ENCODE measurements at places on chromosomes 6 and 20.

- DNase-seq, result no peak
These were observed 115.4 kb downstream of the MTFR2 start for GRCh38 chr6:136134751-136135150.

DNA sequence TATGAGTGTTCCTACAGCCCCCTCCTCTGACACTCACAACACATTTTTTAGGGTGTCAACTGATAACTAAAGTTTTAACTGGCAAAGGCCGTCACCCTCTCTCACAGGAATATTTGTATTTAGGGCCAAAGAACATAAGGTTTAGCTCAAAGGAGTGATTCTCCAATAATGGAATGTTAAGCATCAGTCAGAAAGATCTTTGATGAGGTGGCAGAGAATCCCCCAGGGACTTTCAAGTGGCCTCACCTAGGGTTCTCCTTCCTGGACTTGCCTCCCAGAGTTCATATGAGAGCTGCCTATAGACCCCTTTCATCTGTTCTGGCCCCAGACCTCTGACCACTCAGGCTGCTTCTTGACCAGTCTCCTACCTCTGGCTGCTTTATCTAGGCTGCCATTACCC is 7.4 kb upstream of the SCUBE3 start:
- DNase-seq, result no peak

GRCh38 chr6:124694139-124694705 is 268.0 kb upstream of the RNF217 start:
- DNase-seq, result no peak

DNA sequence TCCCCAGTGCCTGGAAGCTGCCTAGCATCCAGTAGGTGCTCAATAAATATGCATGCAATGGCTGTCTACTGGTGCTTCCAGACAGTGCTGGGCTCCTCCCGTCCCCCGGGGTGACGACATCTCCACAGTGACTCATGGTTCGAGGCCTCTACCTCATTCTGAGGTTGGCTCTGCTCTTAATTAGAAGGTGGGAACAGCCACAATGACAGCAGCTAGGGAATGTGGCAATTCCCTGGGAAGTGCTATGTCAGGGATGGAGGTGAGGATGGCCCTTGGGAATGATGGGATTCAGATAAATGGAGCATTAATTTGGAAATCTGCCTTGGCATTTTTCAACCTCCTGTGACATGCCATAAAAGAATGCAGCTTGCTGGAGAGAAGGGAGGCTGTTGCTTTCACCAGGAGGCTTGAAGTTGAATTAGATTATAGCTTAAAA is 43.5 kb upstream of the NFATC2 start:
- peak; percentile 21 for DNase-seq

GRCh38 chr6:34360556-34360955 is 31.9 kb downstream of the NUDT3 start:
- DNase-seq, result no peak

- no peak for DNase-seq
These were observed 648.6 kb downstream of the COL12A1 start for GRCh38 chr6:74557236-74557635.

DNA sequence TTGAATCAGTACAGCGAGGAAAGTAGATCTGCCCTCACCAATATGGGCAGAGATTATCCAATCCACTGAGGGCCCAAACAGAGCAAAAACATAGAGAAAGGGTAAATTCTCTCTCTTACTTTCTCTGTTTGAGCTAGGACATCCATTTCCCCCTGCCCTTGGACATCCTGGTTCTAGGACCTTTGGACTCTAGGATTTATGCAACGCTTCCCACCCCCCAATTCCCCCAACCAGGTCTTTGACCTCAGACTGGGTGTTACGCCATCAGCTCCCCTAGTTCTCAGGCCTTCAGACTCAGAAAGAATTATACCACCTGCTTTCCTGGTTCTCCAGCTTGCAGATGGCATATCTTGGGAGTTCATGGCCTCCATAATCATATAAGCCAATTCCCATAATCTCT is 10.2 kb upstream of the B3GAT2 start:
- no peak for DNase-seq

DNA sequence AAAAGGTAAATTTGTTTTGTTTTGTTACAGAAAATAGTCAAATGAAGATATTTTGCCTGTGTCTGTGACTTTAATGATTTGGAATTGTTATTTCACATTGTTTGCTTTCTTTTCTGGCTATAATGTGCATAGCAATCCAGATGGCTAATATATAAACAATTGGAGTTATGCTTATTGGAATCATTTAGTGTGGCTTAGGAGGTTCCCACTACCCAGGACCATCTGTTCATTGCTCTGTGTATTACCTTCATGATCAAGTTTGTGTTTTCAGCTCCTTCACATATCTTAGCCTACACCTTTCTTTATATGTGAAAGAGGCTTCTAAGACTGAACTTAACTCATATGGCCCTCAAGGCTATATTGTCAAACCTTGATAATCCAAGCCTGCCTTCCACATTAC is 232.9 kb downstream of the BCKDHB start:
- DNase-seq, result no peak

DNA sequence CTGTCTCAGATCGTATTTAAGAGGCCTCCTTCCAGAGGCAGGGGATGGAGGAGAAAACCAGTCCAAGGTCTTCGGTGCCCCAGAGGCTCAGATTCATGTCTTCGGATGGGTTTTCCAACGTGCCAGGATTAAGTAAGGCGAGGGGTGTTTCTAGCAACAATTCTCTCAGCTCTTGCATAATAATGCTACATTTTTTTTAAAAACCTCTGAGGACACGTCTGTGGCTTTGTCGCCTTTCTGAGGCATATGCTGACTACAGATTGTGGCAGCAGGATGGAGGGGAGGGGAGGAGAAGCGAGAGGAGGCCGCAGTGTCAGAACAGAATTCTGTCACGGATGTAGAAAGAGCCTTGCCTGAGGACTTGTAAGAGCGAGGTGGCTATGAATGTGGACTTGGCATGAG is 17.7 kb upstream of the CCDC167 start:
- no peak for DNase-seq

GRCh38 chr20:50588034-50588736 is 78.0 kb downstream of the PTPN1 start:
- DNase-seq, result no peak

- no peak for DNase-seq
These were observed 301.2 kb downstream of the PLCB1 start for GRCh38 chr20:8433291-8433690.

- peak; percentile 86 for DNase-seq
These were observed 36.7 kb upstream of the AAR2 start for GRCh38 chr20:36199345-36200257.

DNA sequence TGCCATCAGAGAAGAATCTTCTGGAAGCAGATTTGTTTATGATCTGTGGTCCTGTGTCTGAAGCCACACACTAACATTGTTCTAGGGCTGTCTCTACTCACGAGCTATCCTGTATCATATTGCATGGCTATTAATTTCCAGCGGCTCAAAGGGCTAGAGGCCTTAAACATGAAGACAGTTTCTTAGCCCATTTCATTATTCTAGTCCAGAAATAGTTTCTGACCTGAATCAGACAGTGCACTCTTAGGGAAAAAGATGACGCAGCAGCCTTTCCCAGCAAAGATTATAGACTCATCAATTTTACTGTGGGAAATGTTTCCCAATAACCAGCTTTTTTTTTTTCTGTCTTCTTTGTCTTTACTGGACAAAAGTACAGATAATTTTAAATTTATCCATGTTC is 105.3 kb upstream of the SUPT3H start:
- peak; percentile 45 for DNase-seq

DNA sequence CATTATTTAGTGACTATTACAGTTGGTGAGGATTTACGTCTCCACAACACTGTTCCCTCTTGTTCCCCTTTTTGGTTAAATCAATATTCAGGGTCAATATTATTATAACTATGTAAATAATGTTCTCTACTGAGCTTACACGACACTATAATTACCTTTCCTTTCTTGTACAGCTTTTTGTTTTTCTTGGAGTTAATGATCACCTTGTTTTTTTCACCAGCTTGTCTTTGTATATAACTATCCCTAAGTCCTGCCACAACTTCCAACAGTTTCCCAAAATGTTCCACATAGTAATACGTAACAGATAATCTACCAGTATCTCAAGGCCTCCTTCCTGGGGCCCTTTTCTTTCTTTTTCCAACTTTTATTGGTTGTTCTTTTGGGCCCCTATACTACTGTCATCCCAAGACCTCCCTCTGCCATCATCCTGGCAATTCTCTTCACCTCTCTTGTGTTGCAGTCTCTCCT is 142.0 kb upstream of the SOX4 start:
- no peak for DNase-seq

GRCh38 chr20:47464380-47465101 is 37.1 kb upstream of the NCOA3 start:
- peak; percentile 95 for DNase-seq

- no peak for DNase-seq
These were observed 58.2 kb downstream of the NEDD9 start for GRCh38 chr6:11174242-11174611.

- DNase-seq, result no peak
These were observed 110.1 kb downstream of the ERMARD start for GRCh38 chr6:169861431-169862042.

GRCh38 chr20:31808481-31808880 is 10.7 kb upstream of the MYLK2 start:
- no peak for DNase-seq

DNA sequence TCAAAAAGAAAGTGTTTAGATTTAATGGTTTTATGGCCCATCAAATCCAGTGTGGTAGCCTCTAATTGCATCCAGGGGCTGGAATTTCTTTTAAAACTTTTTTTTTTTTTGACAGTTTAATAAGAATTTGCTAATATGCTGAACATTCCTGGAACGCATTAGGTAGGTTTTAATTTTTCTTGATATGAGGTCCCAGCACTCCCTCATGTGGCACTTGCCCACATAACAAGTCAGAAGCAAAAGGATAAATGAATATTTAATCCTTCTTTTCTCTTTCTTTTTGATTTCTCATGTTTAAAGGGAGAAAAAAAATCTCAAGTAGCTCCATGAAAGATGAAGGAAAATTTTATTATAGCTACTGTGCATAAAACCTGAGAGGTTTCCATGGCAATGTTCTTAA is 13.5 kb downstream of the HAO1 start:
- peak; percentile 2 for DNase-seq

GRCh38 chr20:9515214-9515585 is 810 bp downstream of the LAMP5 start:
- DNase-seq, result no peak

DNA sequence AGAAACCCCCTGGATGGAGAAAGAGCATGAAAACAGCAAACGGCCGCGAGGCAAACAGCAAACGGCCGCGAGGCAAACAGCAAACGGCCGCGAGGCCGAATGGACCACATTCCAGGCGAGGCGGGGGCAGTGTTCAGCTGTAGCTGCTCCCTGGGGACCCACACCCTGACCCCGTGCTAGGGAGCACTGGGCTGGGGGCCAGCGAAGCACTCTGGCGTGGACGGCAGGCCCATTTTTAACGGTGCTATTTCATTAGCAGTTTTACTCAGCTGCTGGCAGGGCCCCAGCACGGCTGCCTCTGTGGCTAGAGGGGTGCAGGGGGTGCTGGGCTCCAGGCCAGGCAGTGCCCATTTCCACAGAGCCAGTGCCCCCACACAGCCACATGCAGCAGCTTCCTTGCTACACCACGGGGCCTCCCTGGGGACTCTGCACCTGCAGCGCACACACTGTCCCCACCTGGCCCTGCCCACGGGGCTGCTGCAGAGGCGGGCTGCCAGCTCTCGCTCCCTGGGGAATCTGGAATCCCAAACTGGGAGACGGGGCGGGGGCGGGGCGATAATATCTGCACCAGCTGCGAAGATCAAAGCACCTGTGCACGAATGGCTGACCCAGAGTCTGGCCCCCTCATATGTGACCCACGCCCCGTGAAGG is 35.6 kb upstream of the SLCO4A1 start:
- DNase-seq, result no peak

GRCh38 chr6:39086294-39086693 is 28.7 kb downstream of the SAYSD1 start:
- no peak for DNase-seq

DNA sequence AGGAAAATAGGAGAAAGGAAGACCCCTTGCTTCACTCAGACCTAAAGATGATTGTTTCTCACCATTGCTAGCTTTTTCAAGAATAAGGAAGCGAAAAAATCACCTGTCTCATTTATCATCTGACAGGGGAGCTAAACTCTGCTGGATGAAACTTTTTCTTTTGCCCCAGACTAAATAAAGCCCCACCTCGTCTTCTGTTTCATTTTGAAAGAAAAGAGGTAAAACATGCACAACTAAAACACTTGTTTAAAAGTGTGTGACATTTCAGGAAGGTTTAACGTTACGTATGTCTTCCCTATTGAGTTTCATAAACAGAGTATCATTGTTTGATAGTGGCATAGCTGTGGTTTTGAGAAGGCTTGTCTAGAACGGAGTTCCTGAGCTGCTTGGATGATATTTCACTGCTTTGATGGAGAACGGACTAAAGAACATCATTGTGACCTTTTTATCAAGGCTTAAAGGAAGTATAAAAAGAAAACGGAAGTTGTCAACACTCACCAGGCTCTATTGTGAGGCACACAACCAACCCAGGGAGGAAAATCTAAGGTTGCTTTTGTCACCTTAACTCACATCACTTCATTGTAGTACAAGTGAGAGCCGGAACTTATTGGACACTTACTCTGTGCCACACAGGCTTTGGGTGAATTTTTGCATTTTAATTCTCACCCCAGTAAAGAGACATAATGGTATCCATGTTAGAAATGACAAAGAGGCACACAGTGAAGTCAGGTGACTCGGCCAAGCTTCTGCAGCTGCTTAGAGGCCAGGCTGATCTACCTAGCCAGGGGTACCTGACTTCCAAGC is 29.5 kb downstream of the TSHZ2 start:
- no peak for DNase-seq

DNA sequence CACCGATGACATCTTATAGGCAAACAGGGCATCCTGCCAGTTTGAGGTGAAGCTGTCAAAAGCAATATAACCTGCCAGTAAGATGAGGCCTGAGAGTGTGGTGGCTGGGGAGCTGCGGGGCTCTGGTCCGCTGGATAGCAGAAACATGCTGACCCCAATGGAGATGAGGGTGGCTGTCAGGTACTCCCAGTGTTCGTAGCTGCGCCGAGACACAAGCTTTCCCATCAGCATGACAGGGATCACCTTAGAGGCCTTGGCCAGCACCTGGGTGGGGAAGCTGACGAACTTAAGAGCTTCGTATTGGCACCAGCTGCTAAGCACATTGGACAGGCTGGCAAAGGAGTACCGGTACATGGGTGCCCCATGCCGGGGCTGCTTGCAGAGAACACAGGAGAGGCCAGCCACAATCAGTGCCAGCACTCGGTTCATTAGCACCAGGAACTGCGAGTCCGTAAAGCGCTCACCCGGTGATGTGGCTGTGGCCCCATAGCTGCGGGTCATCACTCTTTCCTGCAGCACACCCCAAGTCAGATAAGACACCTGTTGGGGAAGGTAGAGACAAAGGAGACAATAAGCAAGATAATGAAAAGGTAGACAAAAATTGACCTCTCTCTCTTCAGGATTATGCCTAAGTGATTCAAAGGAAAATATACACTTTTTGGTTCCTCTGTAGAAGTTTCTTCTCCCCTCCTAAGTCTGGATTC is 2.1 kb downstream of the SLC35B2 start:
- no peak for DNase-seq

DNA sequence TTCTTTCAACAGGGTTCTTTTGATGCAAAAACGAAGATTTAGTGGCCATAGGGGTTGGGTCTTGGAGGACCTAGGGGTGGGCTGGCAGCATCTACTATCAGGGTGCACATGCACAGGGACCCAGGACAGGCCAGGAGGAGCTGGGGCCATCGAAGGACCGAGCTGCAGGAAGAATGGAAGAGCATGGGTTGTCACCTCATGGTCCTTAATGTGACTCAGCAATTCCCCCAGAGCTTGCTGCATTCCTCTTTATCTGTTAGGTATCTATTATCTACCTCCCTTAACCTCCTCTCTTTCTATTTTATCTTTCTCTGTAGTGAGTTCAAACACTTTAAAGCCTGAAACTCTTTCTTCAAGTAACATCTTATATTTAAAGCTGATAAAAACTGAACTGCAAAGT is 167.0 kb downstream of the AIG1 start:
- no peak for DNase-seq
